ENCODE measurements at places on chromosomes 2 and 18.

GRCh38 chr18:32368170-32368569, 102.5 kb downstream of the GAREM1 start:
- no peak for DNase-seq

DNA sequence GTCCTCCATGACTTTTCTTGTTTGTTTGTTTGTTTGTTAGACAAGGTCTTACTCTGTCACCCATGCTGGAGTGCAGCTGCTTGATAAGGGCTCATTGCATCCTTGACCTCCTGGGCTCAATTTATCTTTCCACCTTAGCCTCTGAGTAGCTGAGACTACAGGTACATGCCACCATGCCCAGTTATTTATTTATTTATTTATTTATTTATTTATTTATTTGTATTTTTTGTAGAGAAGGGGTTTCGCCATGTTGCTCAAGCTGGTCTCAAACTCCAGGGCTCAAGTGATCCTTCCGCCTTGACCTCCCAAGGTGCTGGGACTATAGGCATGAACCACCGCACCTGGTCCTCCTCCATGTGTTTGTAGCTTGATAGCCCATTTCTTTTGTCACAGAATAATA, 37.9 kb downstream of the NBEAL1 start:
- no peak for DNase-seq

- DNase-seq, result no peak
These were observed 99.8 kb upstream of the NEUROD1 start for GRCh38 chr2:181780047-181780651.

GRCh38 chr2:207119048-207119447, 46.7 kb downstream of the KLF7 start:
- no peak for DNase-seq

DNA sequence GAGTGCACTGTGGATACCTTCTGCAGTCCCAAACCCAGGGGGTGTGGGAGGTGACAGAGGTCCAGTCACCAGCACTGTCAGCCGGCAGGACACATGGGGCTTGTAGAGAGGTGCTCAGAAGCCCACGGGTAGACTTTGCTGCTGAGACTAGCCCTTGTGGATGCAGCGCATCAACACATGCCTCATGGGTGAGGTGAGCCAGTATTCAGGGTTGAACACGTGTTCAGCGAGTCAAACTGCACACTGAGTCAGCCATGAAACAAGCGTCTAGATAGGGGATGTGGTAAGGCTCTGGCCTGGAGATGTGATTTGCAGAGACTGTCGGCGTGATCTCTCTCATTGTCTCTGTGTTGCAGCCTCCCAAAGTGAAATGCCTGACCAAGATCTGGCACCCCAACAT, 35.8 kb upstream of the SCLY start:
- peak; percentile 11 for DNase-seq

- no peak for DNase-seq
These were observed 48.1 kb upstream of the CNOT11 start for GRCh38 chr2:101204400-101205115.

DNA sequence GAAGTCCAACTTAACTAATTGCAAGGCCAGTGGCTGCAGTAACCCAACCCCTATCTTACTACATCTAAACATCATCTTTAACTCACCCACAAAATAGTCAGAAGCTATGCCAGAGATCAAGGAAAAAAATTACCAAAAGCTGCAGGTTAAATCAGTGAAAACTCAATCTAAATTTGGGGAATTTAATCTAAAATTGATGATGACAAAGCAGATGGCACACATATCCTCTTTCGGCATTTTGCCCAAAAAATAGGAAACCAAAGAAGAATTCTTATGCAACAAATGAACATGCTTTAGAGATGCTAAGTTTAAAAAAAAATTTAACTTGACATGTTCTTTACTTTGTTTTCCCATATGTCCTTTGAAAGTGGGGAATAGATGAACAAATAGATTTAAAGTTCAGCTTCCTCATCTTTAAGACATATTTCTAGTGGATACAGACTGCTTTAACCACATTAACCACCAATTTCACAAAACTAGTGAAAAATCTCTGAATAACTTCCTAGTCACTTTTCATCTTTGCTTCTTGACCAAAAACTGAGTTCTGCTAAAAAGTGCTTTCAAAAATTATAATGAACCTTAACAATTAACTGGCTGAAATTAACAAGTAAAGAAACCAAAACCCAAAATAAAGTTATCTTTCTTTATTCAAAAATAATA, 74.3 kb upstream of the CCDC150 start:
- no peak for DNase-seq

DNA sequence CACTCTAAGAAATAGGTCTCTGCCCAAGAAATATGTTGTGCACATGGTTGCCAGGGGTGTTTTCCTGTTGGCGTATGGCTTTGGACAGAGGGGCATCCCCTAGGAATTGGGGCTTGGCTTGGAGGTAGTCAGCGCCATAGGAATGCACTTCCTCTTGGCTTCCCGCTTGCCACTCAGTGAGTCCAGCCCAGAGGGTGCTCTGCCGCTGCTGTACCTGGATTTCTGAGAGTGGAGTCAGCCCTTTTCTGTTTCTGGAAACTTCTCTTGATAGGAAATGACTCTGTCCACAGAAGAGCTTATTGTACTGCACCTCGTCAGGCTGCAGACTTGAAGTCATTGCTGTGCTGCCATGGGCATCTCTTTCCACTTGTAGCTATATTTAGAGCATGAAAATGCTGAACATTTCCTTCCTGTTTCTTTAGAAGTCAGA, 116.7 kb upstream of the MGAT5 start:
- DNase-seq, result no peak

- DNase-seq, result no peak
These were observed 23.2 kb downstream of the MEMO1 start for GRCh38 chr2:31987454-31988220.

- DNase-seq, result no peak
These were observed 6.0 kb upstream of the NFATC1 start for GRCh38 chr18:79389689-79390088.

GRCh38 chr2:181876614-181877063, 14.9 kb upstream of the ITPRID2 start:
- no peak for DNase-seq

- no peak for DNase-seq
These were observed 71.6 kb upstream of the ATG16L1 start for GRCh38 chr2:233179848-233180366.

DNA sequence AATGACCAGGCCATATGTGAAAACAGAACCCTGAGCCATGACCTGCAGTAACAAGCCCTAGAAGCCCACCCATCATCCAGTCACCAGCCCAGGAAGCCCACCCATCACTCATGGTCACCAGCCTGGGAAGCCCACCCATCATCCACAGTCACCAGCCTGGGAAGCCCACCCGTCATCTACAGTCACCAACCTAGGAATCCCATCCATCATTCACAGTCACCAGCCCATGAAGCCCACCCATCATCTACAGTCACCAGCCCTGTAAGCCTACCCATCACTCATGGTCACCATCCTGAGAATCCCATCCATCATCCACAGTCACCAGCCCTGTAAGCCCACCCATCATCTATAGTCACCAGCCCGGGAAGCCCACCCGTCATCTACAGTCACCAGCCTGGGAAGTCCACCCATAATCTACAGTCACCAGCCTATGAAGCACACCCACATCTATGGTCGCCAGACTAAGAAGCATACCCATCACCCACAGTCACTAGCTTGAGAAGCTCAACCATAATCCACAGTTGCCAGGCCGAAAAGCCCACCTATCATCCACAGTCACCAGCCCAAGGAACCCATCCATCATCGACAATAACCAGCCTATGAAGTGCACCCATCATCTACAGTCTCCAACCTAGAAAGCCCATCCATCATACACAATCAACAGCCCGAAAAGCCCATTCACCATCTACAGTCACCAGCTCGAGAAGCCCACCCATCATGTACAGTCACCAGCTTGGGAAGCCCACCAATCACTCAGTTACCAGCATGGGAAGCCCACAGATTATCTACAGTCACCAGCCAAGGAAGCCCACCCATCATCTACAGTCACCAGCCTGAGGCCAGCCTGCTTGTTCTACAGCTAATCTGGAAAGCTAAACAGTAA, 91.9 kb downstream of the TWIST2 start:
- no peak for DNase-seq

GRCh38 chr2:6526093-6526824, 339.4 kb downstream of the CMPK2 start:
- no peak for DNase-seq

DNA sequence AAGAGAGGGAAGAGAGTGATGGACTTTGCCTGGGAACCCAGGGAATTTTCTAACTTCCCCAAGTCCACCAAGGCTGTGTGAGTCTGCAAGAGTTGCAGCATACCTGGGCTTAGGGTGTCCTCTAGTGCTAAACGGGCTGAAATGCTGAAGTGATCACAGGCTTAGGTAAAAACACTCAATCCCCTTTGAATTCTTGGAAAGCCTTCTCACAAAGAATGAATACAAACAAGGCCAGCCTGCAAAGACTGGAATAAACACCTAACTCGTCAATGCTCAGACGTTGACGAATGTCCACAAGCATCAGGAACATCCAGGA, 30.0 kb upstream of the BMP10 start:
- no peak for DNase-seq

DNA sequence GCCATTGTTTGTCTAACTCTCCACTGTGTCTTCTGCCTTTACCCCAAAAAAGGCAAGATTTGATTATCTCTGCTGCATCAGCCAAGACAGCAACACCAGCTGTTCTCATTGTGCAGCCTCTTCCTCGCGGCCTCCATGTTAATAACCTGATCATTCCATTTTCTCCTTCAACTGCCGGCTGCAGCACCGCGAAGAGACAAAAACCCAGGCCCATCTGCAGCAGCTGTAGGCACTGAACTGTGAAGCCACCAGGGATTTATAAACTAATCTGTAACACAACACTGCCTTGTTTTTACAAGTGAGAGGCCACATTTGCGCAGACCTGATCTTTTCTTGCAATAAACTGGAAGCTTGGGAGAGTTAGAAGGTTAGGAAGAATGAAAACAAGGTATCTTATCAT, 147.8 kb downstream of the SATB2 start:
- no peak for DNase-seq

- no peak for DNase-seq
These were observed 95.8 kb upstream of the GPC1 start for GRCh38 chr2:240339411-240340360.

DNA sequence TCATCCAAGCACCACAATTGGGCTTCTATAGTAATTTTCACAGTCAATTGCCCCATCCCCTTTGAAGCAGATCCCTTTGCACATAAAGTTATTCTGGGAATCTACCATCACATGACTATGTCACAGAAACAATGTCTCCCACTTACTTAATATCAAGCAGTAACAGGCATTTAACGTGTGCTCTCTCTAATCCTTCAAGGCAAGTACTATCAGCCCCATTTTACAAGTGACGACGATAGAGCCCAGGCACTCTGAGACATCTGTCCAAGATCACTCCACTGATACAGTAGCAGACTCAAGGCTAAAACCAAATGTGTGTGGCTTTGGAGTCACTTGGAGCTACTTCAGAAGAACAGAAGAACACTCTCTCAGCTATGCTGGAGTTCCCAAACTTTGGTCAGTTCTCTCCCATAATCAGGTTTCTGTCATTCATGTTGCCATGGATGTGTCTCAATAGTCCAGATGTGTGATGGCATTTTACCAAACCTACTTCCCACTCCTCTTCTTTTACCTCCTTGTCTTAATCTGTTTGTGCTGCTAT, 39.7 kb downstream of the PID1 start:
- no peak for DNase-seq

DNA sequence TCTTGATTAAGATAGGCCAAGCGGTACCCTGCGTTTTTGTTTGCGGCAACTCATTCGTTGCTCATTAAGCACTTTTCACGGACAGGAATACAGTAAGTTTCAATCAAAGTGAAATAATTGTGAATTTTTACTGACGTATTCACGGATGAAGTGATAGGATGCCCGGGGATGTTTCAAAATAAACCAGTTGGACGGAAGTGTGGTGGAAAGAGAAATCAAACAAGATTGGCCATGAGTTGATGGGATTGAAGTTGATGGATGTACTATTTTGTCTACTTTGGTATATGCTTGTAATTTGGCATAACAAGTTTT, 481 bp downstream of the TMEM177 start:
- no peak for DNase-seq

DNA sequence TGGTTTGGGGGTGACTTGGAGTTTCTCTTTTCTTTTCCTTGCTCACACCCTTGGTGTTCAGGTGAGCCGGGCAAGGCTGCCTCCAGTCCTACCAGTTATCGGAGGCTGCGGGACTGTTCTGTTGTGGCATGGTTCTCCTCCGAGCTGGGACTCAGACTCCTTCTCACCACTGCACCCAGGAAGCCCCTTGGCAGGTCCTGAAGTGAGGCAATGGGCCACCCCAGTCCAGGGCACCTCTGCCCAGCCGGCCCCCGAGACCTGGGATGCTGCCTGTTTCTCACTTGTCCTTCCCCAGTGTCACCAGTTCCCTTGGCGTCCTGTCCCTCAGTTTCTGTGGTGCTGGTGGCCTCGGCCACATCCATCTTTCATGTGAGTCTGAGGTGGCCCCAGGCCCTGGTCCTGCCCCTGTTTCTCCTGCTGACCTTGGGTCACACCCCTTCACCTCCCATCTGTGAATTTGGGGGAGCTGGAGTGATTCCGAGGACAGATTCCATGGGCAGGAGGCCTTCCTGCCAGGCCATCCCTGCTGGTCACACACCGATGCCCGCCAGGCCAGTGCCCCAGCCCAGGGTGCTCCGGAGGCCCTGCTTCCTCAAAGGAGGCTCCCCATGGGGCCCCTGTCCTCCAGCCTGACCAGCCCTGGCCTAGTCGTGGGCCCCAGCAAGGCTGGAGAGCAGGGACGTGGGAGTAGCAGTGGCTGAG, 6.6 kb upstream of the KLHL30 start:
- DNase-seq, result no peak

DNA sequence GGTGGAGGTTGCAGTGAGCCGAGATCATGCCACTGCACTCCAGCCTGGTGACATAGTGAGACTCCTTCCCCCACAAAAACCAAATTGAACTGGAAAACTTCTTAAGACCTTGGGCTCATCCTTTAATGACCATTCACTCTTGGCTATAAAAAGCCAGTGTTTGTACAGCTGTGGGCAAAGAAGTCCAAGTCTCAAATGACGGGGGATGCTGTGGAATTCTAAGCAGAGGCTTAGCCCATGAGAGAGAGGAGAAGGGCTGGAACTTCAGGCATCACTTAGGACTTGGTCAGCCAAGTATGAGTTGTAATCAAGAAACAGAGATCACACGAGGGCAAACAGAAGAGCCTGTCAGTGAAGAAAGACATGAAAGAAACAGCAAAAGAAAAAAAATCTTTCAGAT, 79.3 kb upstream of the POU3F3 start:
- DNase-seq, result no peak

DNA sequence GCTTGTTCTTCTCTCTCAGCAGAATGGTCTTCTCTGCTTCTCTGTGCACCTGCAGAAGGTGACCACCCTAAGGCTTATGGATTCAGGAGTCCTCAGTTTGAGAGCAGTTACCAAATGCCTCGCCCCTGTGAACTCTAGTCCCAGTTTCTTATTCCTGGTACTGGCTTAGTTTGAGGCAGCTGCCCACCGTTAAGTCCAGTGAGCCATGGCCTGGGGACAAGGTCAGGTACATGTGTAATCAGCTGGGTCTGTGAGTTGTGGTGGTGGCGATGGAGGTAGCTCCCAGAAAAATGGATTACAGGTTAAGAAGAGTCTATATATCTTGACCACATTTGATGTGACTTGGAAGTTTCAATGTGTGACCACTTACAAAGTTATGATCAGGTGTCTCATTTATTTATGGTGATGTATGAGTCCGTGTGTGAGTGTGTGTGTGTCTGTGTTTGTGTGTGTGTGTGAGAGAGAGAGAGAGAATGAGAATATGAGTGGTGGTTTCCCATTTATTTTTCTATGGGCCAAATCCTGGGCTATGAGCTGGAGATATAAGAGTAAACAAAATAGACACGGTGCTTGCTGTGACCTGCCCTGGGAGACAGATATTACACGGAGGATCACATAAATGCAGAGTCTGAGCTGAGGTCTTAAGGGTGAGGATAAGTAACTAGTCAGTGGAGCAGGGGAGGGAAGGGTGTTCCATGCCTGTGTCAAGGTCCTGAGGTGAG, 13.0 kb upstream of the IL1RN start:
- DNase-seq, result no peak

Data from stimulated activated CD4-positive, alpha-beta T cell treated with anti-CD3 and anti-CD28 coated beads, Interleukin-4, amount 100 ng/mL, for 1 hour (primary cell).